Breast epithelium (tissue), 4 donors: ENCODE measurements at places on chromosomes 6 and 20. TPM values are rescaled to one million over a fixed set of nuclear protein-coding genes. Genes with fewer than 3 reads are reported as not detected.

The PRSS16 gene
- 12.8 TPM for total RNA-seq

The PHACTR3 gene
- 0.16 TPM for total RNA-seq

The C20orf204 gene
- 0.66 TPM for total RNA-seq

The BMP2 gene
- total RNA-seq, result 14.7 TPM

The GGTLC1 gene
- total RNA-seq, result not detected

The OR2H2 gene
- total RNA-seq, result not detected

The ZNF831 gene
- total RNA-seq, result 1.6 TPM

The ROMO1 gene
- 348 TPM for total RNA-seq

The TRIM38 gene
- total RNA-seq, result 11.8 TPM

DNA sequence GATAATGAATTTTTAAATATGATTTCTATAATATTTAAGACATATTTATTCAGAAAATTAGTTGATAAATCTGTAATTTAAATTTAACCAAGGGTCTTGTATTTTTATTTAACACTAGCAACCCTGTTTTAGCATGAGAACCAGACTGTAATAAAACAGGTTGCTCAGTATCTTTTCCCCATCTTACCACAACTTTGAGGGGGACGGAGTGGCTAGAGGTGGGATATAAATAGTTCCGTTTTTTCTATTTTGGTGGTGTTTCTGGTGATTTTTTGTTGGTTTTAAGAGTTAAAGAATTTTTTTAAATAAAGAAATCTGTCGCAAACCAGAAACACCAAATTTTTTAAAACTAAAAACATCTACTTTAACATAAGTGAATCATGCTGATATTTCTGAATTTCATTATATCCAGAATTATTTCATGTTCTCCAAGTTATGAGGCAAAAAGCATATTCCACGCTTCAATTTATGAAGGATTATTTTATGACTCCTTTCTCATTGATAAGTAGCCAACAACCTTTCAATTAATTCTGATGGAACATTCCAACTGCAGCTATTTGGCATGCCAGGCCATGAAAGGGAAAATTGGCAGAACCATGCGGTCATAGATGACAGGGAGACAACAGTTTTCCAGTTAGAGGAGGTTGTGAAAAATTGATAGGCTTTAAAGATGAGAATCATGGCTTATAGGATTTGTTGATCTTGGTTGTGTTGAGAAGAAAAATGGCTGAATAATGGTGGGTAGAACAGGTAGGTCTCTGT is 151.9 kb upstream of the CARMIL1 start:
- no peak for DNase-seq

DNA sequence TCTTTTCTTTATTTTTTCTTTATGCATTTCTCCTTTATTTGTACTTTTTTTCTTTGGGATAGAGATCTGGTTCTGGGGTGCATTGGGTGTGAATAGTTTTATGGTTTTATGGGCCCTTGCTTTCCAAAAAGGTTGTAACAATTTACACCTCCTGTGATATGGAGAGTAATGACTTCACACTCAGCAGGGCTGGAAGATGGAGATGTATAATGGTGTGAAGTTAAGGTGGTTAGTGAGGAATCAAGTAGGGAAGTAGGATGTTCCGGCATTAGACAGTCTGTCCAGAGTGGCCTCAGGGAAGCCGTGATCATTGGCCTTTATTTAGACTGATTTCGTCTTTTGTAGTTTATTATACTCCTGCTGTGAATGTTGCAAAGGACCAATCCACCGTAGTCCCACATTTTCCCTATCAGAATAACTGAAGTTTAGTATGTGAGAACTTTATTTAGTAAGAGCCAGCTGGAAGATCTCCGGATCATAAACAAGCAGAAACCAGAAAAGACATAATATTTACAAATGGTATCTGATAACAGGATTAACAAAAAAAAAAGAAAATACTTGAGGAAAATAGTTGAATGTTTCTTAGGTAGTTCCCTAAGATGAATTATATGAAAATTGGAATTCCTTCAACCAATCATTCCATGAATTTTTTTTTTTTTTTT is 255.5 kb downstream of the TBC1D7 start:
- DNase-seq, result no peak

- DNase-seq, result no peak
Measured at GRCh38 chr6:13295576-13295975, 32.8 kb downstream of the TBC1D7 start.

- no peak for DNase-seq
Measured at GRCh38 chr6:157651731-157652490, 171.1 kb upstream of the SNX9 start.

DNA sequence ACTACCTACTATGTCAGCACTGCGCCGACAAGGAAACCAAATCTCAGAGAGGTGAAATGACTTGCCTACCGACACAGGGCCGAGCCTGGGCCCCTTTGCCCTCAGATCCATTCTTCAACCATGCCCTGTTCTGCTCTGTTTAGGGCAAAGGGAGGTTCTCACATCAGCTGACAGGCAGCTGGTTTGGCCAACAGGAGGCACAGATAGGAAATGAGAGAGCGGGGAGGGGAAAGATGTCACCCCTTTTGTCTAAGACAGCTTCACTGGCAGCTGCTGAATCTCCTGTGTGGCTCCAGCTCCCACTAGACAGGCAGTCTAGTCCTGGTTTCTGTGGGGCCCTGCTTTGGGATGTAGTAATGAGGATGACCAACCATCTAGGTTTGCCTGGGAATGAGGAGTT is 158.7 kb downstream of the TMEM200A start:
- DNase-seq, result no peak

- DNase-seq, result no peak
Measured at GRCh38 chr20:63127700-63128364, 88.1 kb downstream of the YTHDF1 start.

DNA sequence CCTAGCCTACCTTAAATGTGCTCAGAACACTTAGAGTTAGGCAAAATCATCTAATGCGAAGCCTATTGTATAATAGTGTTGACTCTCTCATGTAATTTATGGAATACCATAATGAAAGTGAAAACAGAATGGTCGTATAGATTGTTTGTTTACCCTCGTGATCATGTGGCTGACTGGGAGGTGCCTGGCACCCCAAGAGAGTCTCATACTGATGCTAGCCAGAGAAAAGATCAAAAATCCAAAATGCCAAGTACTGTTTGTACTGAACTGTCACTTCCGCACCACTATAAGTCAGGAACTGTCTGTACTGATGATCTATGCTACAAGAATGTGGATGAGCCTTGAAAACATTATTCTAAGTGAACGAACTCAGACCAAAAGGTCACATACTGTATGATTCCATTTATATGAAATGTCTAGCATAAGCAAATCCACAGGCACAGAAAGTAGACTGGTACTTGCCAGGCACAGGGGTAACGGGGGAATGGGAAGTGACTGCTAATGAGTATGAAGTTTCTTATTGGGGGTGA is 22.4 kb downstream of the ZMYND8 start:
- DNase-seq, result no peak

DNA sequence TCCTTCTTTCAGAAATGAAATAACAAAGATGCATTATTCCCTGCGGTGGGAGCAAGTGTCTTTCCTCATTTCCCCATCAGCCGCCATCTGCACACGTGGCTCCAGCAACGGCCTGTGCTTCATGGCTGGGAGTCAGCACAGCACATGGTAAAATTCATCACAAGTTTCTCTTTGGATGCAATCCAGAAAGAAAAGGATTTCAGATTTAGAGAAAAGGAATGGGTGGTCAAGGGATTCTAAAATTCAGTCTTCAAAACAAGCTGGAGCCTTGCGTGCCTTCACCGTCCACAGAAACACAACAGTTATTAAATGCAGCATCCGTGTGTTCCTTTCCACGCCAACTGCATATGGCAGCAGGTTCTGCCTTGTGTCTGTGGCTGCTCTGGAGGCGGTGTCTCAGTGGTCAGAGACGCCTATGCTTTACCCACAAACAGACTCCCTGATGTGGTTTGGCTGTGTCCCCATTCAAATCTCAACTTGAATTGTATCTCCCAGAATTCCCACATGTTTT is 107.6 kb downstream of the THBS2 start:
- no peak for DNase-seq

- DNase-seq, result no peak
Measured at GRCh38 chr6:69866351-69866769, at the start of gene COL19A1. Gene COL19A1, plus strand, starts transcription at chr6:69866556. Its CDS starts 13,012 bp downstream, at chr6:69879568.

- no peak for DNase-seq
Measured at GRCh38 chr6:79750806-79751205, 119.7 kb downstream of the SH3BGRL2 start.

DNA sequence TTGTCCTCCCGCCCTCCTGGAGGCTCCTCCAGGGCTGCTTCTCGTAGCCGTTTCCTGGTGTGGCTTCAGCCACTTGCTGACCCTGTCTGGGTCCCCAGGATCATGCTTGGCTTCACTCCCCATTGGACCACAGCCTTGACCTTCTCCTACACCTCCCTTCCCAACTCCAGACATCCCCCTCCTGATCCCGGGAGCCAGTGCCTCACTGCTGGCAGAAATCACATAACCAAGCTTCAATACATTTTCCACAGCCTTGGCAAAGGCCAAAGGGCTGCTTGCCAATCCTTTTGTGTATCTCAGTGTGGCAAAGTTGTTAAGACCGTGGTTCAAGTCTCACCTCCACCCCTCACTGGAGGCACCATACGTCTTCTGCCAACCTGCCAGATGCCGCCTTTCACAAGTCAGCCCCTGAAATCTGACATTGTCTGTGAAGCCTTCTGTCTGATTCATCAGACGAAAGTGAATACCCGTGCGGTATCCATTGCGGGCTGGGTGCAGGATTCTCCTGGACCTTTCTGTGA is 60.1 kb downstream of the PHACTR3 start:
- DNase-seq, result no peak

DNA sequence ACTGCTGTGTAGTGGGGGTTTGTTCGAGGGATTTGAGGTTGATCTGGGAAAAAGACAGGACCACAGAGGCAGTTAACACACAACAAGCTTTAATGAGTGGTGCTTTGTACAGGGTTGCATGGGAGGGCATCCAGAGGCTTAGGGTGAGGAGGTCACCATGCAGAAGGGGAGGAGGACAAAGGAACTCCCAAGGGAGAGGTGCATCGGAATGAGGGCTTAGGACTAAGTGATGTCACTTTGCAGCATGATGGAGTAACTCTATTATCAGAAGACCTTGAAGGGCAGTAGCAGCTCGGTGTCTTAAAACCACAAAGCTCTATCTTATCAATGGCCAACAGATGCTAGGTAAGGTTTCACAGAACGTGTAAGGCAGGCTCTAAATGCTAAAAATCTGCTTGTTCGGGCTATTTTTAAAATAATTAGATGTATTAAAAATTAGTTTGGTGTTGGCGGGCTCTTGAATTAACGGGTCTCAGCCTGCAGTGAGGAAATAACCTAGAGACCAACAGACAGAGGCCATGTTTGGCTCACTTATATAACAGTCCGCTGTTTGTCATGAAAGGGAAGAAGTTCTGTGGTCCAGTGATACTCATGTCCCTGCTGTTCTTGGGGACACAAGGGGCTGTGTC is 37.9 kb downstream of the MAN1A1 start:
- no peak for DNase-seq

- DNase-seq, result no peak
Measured at GRCh38 chr20:47973519-47974233, 188.4 kb upstream of the SULF2 start.

GRCh38 chr6:96162711-96163120 is 146.9 kb downstream of the FUT9 start:
- DNase-seq, result no peak

GRCh38 chr6:164078532-164079274 is 664.2 kb downstream of the QKI start:
- no peak for DNase-seq

DNA sequence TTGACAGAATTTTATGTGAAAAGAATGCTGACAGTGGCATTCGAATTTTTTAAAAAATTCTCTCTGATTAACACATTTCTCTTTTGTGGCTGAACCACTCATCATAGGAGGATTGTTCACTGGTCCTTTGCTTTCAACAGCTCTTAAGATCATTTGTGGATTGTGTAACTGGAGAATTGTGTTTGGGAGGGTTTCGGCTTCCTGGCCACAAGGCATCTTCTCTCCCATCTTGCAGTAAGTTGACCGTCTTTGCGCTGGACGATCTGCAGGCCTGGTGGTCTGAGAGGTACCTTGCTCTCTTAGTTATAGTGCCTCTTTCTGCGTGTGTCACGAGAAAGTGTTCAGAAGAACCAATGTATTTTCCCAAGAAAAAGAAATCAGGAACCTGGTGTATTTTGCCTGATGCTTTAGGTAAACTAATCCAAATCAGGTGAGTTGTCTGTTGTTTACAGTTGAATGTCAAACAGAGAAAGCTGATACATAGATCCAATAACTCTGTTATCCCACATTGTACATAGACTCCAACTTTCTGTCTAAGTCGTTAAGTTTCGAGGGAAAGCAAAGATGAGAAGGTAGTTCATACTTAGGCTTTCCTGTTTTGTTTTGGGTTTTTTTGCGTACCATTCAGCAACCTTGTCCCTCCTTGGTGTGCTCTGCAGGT is 14.8 kb upstream of the EXOC2 start:
- DNase-seq, result no peak

DNA sequence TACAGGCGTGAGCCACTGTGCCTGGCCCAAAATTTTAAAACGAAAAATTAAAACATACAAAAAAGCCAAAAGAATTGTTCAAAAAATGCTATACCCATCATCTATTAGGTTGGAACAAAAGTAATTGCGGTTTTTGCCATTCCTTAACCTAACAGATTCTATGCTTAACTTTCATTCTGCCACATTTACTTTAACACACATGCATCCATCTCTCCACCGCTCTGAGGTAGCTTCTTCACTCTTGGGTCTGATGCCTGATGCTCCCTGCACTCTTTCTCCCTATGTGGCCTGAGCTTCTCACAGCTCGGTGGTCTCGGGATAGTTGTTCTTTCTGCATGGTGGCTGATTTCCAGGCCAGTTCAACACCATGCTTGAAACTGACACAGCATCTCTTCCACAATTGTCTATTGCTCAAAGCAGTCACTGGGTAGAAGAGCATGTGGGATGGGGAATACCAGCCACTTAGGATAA is 4.7 kb upstream of the MANBAL start:
- no peak for DNase-seq

GRCh38 chr20:63525971-63526370 is 5.4 kb downstream of the PPDPF start:
- no peak for DNase-seq

- no peak for DNase-seq
Measured at GRCh38 chr6:155188707-155189496, 74.9 kb upstream of the CLDN20 start.

- no peak for DNase-seq
Measured at GRCh38 chr20:25136056-25136455, 54.1 kb upstream of the VSX1 start.

DNA sequence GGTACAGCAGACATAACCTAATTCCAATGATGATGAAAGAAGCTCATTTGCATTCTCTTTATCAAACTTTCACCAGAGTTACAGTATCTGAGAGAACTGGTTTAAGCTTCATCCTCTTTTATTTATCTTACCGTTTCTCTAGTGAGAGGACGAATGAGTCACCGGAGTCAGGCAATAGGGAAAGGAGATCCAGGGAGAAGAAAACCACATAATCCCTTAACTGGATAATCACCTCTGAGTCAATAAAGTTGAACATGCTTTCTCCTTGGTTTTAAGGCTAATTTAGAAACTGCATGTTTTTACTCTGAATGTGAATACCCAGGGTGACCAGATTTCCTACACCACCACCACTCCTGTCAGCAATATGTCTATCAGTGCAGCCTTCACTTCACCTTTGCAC is 313.7 kb upstream of the TBX18 start:
- no peak for DNase-seq
